ENCODE measurements at places on chromosomes 4 and X. TPM values are rescaled to one million over a fixed set of nuclear protein-coding genes. Genes with fewer than 3 reads are reported as not detected.

GRCh38 chr4:26058537-26058936 lies 144.5 kb downstream of the SMIM20 start:
- DNase-seq, result no peak

DNA sequence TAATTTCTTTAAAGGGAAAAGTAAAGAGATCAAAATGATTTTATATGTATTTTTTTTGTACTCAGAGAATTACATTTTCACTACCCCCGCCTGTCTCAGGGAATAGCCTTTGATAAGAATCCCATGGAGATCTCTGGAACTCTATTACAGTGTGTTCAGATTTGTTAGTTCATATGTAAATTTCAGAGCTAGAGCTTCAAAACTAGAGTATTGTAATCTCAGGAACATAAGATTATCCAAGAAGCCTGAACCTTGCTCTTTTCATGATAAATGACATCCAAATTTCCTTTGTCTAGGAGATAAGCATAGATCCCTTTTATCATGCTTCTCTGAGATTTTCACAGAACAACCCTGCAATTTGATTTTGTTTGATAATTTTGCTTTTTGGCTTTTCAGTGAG lies 82.9 kb downstream of the PDK3 start:
- no peak for DNase-seq

DNA sequence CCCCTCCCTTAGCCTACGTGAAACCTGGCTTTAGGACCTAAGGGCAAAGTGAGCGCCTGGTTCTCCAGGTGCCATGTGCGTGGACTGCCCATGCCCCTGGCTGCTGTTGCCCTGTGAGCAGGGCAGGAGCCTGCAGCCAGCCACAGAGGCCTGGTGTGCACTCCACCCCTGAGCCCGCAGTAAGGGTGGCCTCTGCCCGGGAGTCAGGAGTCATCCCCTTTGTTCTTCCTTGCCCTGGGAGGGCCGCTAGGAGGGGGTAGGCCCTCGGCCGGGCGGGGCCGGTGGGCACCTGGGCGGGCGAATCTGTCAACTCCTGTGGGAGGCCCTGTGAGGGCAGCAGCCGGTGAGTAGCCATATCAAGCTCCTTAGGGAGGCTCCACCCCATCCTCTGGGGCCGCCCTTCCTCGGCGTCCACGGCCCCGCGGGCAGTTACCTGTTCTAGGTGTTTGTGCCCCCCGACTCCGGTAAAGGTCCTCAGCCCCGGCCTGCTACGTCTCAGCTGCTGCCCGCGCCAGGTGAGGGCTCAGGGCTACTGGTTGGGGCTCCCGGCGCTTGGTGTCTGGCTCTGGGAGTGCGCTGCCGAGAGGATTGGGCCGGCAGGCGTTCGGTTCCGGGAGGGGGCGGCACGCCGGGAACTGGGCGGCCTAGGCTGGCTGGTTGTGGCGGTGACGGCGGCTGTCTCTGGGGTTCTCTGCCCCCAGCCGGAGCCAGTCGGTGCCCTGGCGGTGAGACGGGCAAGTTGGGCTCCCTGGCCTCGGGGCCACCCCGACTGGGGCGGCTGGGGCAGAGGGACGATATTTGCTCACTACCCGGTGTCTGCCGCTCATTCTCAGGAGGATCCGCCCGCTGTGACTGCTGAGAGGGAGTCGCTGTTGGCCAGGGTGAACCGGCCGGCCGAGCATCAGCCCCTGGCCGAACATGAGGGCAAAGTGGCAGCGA lies 1060.2 kb downstream of the TECRL start:
- no peak for DNase-seq

GRCh38 chr4:74754218-74754617 lies 40.1 kb downstream of the BTC start:
- DNase-seq, result no peak

Gene ATP8A1
- 25.8 TPM for total RNA-seq

GRCh38 chr4:94515365-94515764 lies 63.6 kb downstream of the PDLIM5 start:
- no peak for DNase-seq

DNA sequence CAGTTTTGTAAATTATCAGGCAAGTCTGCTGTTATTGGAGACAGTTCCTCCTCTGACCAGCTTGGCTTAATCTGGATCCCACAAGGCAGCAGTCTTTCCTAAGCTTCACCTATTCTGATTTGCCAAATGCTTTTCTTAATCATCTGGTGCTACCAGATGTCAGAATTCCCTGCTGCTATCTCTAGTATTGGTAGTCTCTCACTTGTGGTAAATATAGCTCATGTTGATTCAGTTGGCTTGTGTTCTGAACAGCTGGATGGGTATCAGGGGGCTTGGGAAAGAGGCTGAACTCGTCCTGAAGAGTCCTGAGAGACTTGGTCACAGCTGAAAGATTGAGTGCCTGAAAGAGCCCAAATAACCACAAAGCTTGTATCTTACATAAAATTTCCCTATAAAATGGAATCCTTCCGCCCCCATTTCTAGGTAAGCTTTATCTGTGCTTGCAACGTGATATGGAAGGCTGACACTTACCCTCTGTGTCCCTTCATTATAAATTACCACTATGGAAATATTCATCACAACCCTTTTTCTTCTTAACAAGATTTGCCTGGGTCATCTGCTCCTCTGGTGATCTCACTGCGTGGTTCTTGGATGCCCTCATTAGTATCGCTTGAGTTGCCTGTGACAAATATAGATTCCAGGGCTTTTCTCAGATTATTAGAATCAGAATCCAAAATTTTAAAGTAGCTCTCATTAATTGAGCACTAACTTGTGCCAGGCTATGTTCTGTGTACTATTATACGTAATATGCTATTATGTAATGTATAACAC lies 104.1 kb upstream of the GPRIN3 start:
- DNase-seq, result no peak

- no peak for DNase-seq
Observed at GRCh38 chrX:63526863-63527262, 175.7 kb upstream of the SPIN4 start.

- no peak for DNase-seq
Observed at GRCh38 chrX:39809331-39809730, 288.4 kb downstream of the BCOR start.

GRCh38 chr4:14943749-14944148 lies 58.5 kb upstream of the CPEB2 start:
- no peak for DNase-seq

Gene FAM236C
- not detected for total RNA-seq

Gene S100P
- total RNA-seq, result not detected

Gene ZNF518B
- 36.0 TPM for total RNA-seq

Gene OTUD6A
- not detected for total RNA-seq

- DNase-seq, result no peak
Observed at GRCh38 chr4:143377611-143378099, 41.0 kb downstream of the GAB1 start.

Gene TGIF2LX
- not detected for total RNA-seq

GRCh38 chr4:8844976-8845690 lies 26.5 kb downstream of the HMX1 start:
- DNase-seq, result no peak

DNA sequence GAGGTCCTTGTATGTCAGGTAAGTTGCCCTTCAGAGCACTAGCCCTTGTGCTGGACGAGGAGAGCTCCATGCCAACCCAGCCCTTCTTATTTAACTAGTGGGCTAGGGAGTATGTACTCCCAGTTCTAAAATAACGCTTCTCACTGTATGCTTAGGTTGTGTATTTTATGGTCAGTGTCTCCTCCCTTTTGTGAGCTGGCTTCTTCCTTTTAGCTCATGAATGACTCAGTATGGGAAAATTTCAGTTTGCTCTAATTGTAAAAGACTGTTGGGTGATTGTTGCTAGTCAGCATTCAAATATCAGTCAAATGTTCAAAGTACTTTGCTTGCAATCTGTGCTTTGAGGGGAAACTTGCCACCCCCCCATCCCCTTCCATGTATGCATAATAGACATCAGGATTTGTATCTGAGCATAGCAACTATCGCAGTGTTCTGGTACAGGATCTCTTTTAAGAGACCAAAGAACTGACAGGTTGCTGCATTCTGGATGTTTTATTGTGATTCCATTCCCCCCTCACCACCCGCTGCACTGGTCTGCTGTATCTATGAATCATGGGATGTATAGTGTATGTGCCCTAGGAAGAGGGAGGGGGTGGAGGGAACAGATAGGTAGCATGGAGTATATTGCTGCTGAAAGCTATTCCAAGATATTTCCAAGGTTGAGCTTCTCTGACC lies 34.7 kb downstream of the DLG3 start:
- DNase-seq, result no peak

GRCh38 chrX:110006821-110007375 lies 4.0 kb downstream of the TMEM164 start:
- DNase-seq, result no peak

DNA sequence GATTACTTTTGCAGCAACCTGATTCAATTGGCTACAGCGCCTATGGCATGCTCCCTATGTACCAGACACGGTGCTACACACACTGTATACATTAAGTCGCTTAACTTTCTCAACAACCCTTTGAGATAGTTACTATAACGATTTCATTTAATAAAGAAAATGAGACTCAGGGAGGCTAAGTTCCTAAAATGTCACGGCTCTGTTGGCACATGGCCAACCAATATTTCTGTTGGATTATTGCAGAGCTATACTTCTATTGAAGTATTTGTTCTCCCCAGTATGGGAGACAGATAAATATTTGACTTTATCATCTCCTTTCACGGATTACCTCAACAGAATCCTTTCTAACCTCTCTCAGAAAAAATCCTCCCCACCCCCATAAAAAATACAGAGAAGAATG lies 25.3 kb downstream of the CLNK start:
- no peak for DNase-seq

DNA sequence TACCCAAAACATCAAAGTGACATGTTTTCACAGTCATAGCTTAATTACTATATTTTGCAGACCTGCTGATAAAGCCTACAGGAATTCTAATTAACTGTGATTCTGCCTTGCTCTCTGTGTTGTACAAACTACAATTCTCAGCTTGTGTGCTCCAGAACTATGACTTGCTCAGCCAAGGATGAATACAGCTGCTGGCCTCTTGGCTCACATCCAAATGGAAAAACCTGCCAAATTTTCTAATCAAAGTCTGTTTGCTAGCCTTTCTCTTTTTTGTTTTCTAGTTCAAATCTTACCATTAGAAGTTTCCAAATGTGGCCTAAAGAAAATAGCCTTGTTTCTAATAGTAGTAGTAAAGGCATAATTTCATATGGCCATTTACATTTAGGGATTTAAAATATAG lies 1176.8 kb downstream of the FAM133A start:
- no peak for DNase-seq

DNA sequence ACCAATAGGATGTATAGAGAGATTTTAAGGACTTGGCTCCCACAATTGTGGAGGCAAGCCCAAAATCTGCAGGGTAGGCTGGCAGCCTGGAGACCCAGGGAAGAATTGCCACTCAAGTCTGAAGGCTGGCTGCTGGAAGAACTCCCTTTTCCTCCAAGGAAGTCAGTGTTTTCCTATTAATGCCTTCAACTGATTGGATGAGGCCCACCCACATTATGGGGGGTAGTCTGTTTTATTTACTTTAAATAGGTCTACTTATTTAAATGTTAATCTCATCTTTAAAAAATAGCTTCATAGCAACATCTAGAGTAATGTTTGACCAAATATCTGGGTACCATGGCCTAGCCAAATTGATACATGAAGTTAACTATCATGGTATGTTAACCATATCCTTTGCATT lies 18.7 kb downstream of the LSM6 start:
- DNase-seq, result no peak

GRCh38 chr4:115834441-115834840 lies 721.0 kb upstream of the NDST4 start:
- DNase-seq, result no peak

GRCh38 chrX:63511361-63511760 lies 160.2 kb upstream of the SPIN4 start:
- no peak for DNase-seq

DNA sequence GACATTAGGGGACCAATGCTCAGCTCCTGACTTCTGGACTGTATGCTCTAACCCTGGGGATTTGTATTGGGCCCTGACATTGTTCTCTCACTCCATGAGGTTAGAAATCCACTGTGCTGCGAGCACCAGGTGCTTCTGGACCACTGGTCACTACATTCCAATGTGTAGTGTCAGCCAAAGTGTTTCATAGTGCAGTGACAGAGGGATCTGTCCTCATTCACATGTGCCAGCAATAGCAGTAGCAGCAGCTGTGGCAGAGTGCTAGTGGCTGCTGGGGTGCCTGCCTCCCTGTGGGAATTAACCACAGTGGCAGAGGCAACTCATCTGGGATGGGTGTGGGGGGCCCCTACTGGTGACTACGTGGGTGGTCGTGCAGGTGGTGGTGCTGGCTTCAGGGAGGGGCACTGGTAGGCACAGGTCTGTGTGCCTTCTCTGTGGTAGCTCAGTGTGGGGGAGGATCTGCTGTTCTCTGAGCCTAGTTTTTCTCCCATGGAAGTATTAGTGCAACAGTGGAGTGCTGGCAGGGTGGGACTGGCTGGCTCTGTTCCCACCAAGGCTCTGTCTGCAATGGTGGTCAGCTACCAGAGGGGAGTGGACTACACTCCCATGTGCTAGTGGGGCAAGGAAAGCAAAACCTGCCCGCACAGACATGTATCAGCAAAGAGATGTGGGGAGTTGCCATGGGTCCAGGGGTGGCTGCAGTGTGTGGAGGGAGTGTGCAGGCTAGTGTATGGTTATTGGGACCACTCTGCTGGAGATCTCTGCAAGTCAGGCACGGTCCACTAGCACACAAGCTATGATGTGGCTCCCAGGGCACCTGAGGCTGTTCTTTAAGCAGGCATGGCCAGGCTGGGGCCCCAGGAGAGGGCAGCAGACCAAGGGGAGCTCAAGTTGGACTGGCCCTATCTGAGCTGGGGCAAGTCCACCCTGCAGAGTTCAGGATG lies 78.5 kb downstream of the SCLT1 start:
- DNase-seq, result no peak

DNA sequence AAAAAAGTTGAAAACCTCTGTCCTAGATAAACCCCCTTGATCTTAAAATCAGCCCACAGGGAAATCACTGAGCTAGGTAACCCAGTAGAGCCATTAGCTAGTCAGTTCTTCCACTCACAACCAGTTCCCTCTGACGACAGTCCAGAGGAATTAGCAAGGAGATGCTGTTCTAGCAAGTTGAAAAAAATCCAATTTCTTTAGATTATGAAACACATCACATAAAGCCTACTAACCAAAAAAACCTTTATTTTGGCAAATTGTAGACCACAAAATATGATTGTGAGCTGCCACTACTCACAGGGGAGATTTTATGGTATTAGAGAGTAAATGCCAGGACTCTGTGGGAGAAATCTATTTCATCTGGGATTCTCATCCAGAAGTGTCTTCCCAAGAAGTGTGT lies 22.6 kb downstream of the ADAMTS3 start:
- no peak for DNase-seq

- DNase-seq, result no peak
Observed at GRCh38 chr4:1056671-1057402, 45.4 kb downstream of the FGFRL1 start.

DNA sequence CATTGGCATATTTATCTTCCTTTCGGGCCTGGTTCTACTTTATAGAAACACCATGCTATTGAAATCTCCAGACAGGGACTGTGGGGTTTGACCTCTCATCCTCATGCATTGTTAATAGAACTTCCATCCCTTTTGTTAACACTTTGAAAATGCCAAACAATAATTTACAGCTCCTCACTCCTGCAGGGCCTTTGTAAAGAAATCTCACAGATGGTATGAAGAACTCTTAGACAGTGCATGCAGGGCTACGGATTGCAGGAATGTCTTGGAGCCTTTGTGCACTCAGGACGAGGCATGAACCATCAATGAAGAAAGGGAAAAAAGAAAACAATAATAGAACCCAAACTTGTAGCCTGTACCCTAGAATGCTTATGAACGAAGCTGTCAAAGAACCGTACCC lies 92.8 kb upstream of the TMEM47 start:
- no peak for DNase-seq

Gene GRPR
- total RNA-seq, result 0.37 TPM

GRCh38 chrX:112651766-112652165 lies 28.0 kb downstream of the LHFPL1 start:
- DNase-seq, result no peak

Gene RGN
- total RNA-seq, result 14.1 TPM

Gene USP27X
- 2.4 TPM for total RNA-seq
